ENCODE measurements at places on chromosomes 12 and 14.

- DNase-seq, result no peak
These were observed 2.0 kb upstream of the FKBP11 start for GRCh38 chr12:48927261-48927660.

- DNase-seq, result no peak
These were observed 253.7 kb downstream of the DUSP6 start for GRCh38 chr12:89098441-89099112.

- no peak for DNase-seq
These were observed 55.7 kb downstream of the EID3 start for GRCh38 chr12:104359216-104359615.

DNA sequence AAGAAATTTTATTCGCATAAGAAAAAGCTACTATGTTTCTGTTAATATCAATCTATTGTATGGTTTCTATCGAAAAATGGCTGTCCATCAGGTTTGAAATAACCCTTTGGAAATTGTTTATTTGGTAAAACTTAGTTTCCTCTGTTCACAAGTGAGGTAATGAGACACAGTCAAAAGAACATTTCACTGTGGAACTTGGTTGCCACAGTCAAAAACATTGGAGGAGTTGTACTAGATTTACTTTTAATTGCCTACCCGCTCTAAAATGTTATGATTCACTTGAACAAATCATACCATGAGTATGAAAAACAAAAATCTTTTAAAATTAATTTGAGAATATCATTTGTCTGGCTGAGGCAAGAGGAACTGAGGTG lies 46.5 kb downstream of the ITPR2 start:
- no peak for DNase-seq

GRCh38 chr12:124513297-124513867 lies 54.0 kb downstream of the NCOR2 start:
- no peak for DNase-seq

DNA sequence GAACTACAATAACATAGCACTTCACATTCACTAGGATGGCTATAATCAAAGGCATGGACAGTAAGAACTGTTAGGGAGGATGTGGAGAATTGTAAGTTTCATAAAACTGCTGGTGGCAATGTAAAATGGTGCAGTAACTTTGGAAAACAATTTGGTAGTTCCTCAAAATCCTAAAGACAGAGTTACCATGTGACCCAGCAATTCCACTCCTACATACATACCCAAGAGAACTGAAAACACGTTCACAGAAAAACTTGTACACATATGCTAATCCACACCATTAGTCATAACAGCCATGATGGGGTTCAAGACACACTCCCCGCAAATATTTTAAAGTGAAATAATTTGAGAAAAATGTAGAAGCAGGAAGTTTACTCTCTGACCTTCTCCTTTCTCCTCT lies 31.7 kb downstream of the GALC start:
- DNase-seq, result no peak

DNA sequence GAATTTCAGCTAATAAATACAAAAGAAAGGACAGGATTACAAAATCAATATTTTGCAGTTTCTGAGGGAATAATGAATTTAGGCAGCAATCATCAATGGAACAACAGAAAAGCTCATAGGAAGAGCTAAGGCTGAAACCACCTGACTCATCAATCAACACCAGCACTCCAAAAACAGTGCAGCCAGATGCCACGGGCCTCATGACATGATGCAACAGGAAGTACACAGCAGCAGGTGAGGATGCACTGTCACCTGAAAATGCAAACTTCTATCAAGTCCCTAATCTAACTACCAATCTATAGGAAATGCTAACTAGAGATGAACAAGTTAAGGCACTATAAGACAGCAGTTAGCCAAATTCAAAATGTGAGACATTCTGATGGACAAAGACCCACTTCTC lies 21.7 kb downstream of the GNS start:
- no peak for DNase-seq

GRCh38 chr12:110704750-110705149 lies 15.8 kb upstream of the HVCN1 start:
- no peak for DNase-seq

DNA sequence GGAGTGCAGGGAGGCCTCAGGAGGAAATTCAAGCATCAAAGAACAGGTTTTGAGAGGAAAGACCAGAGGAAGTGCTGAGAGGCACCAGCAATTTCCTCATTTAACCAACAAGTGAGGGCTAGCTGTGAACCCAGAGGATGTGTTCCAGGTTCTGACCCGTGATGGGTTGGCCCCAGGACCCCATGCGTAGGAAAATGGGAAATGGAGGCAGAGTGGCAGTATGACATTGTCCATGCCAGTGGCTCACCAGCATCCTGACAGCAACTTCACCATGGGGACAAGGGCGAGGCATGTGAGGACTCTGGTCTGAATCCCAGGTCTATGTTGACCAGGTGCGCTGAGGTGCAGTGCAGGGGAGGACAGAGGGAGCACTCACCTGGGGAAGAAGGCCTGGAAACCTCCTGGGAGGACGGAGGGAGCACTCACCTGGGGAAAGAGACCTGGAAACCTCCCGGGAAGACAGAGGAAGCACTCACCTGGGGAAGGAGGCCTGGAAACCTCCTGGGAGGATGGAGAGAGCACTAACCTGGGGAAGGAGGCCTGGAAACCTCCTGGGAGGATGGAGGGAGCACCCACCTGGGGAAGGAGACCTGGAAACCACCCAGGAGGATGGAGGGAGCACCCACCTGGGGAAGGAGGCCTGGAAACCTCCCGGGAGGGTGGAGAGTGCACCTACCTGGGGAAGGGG lies 6.7 kb upstream of the CACNA2D4 start:
- DNase-seq, result no peak

- no peak for DNase-seq
These were observed 29.6 kb downstream of the BEGAIN start for GRCh38 chr14:100557658-100558057.

- no peak for DNase-seq
These were observed 943.2 kb downstream of the TMTC2 start for GRCh38 chr12:83629931-83630330.

- DNase-seq, result no peak
These were observed 5.0 kb upstream of the SLC38A4 start for GRCh38 chr12:46830731-46831334.

DNA sequence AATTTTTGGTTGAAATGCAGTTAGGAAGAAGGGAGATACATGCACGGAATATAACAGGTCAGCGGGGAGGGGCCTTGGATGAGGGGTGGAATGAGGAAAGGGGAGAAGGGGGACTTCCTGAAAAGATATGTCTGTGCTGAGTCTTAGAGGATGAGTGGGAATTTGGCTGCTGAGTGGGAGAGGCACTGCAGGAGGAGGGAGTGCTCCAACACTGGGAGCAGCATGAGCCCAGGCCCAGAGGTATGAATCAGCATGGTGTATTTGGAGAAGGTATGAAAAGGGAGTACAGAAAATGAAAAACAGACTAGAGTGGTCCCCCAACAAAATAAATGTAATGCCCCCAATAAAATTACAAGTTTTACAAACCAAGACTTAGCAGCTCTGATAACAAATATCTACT lies 394.4 kb downstream of the IPO8 start:
- DNase-seq, result no peak

GRCh38 chr12:57171668-57172067 lies 24.2 kb upstream of the LRP1-AS start:
- DNase-seq, result no peak

DNA sequence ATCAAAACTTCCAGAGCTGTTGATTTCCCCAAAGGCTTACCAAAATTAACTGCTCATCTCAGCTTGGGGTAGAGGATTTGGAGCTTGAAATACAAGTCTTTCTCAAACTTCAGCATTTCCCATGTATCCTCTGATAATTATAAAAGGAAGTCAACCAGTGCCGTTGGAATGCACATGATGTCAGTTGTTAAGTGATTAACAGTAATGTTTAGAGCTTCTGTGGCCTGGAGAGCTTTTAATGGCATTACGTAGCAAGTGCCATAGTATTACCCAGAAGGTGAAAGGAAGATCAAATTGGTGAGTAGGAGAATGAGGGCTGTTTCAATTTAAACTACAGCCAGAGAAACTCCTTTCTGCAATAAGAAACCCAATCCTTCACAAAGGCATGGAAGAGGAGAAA lies 62.5 kb upstream of the PTPRR start:
- no peak for DNase-seq

GRCh38 chr14:52848626-52849025 lies 57.2 kb upstream of the GNPNAT1 start:
- DNase-seq, result no peak
